ENCODE measurements at places on chromosomes 1 and 21.
A peak's percentile ranks its signal among the peaks of the same experiment; 100 is the strongest.

GRCh38 chr21:45108808-45109781, 34.7 kb downstream of the ADARB1 start:
- DNase-seq, result no peak

GRCh38 chr1:234696148-234696576, 86.2 kb upstream of the IRF2BP2 start:
- DNase-seq, result no peak

DNA sequence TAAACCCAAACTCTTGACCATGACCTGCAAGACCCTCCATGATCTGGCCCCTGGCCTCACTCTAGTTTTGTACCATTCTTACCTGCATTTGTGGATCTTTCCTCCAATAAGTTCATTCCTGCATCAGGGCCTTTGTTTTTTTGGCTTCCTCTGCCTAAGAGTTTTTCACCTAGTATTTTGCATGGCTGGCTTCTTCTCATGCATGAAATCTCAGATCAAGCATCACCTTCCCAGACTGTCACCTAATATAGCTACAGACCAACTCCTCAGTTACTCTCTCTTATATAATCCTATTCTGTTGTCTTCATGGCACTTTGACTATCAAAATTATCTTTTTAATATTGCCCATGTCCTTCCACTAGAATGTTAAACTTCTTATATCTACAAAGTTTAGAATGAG, 54.2 kb downstream of the BTBD8 start:
- DNase-seq, result no peak

- DNase-seq, result no peak
Measured at GRCh38 chr1:63991685-63992084, 211.7 kb upstream of the UBE2U start.

DNA sequence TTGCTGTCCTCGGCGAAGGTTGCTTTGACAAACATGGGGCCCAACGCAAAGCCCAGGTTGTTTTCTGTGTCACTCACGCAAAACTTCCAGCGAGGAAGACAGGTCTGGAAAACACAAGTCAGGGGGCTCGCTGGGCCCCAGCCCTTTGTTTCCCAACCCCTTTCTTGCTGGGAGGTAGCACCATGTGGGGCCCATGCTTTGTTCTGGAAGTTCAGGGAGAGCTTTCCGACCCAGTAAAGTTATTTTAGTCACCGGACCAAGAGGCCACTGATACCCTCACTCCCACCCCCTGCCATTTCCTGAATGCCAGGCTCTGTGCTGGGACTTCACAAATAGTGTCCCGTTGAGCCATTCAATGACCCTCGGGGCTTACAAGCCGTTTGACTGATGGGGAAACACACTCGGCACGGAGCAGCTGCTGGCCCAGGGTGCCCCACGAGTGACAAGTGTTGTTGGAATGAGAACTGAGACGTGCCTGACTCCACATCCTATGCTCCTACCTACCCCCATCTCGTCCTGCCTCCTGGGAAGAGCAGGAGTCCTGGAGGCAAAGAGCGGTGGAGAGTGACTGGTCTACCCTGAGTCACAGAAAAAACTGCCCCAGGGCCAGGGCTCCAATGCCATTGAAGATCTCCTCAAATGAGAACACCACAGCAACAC, 52.0 kb downstream of the ECE1 start:
- peak; percentile 53 for DNase-seq

DNA sequence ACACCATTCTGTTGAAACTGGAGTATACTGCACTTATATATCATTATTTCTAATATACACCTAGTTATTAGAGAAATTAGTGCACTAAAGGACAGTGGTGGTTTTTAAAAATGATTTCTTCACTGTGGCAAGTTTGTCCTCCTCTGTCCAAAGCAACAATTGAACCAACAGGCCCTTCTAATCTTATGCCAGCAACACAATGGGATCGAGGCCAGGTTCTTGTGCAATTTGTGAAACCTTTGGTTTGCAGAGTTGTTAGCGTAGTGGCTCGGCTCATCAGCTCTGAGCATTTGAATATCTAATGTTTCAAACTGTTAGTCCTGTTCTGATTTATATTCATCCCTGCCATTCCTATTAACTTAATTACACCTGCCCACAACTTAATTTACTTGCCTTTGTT, 9.9 kb upstream of the LRRC39 start:
- DNase-seq, result peak; percentile 24

GRCh38 chr21:45874716-45875415, 106.7 kb upstream of the COL6A1 start:
- peak; percentile 86 for DNase-seq

- no peak for DNase-seq
Measured at GRCh38 chr1:219928791-219929118, 398 bp upstream of the SLC30A10 start.

DNA sequence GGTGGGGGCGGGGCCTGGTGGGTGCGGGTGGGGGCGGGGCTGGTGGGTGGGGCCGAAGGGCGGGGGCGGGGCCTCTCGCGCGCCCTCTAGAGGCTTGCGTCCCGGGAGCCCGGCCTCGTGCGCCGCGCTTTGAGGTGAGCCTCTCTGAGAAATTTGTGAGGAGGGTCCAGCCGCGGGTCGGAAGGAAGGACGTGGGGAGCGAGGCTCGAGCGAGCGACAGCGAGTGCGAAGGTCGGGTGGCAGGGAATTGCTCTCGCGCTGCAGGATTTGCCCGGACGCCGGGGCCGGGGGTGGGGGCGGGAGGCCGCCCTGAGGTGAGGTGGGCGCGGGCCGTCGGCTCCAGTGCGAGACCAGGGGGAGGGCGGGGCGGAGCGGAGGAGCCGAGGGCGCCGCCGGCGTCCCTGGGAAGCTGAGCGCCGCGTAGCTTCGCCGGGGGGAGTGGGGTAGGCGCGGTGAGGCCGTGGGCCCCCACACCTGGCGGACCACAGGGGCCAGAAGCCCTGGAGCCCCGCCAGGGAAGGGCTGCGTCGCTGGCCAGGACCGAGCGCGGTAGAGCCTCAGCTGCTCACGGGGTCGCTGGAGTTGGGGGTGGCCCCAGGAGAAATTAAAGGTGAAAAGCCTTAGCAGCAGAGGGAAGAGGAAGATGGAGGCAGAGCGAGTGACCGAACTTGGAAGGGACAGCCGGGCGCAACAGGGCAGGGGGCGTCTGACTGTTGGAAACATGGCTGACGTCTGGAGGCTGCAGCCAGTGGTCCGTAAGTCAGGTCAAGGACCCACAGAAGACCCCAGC, 754 bp upstream of the LSS start:
- peak; percentile 62 for DNase-seq

GRCh38 chr1:231404318-231404717, 17.8 kb downstream of the EGLN1 start:
- no peak for DNase-seq

DNA sequence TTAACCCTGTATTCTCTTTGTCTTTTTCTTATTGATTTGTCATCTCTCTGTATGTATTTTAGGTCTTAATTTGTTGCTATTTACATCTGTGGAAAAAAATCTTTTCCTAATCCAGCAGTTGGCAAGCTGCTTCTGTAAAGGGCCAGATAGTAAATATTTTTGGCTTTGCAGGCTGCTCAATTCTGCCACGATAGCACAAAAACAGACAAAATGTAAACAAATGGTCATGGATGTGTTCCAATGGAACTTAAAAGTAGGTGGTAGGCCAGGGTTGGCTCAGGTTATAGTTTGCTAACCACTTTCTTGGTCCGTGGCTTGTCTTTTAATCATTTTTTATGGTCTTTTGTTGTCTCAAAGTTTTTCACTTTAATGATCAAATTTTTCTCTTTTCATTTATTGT, 371.8 kb downstream of the HHAT start:
- DNase-seq, result no peak

- DNase-seq, result no peak
Measured at GRCh38 chr1:150521196-150521968, 5.8 kb downstream of the FALEC start.

- DNase-seq, result no peak
Measured at GRCh38 chr1:155015527-155016230, 13.1 kb downstream of the ZBTB7B start.

- peak; percentile 40 for DNase-seq
Measured at GRCh38 chr1:219670426-219671149, 57.7 kb upstream of the ZC3H11B start.

DNA sequence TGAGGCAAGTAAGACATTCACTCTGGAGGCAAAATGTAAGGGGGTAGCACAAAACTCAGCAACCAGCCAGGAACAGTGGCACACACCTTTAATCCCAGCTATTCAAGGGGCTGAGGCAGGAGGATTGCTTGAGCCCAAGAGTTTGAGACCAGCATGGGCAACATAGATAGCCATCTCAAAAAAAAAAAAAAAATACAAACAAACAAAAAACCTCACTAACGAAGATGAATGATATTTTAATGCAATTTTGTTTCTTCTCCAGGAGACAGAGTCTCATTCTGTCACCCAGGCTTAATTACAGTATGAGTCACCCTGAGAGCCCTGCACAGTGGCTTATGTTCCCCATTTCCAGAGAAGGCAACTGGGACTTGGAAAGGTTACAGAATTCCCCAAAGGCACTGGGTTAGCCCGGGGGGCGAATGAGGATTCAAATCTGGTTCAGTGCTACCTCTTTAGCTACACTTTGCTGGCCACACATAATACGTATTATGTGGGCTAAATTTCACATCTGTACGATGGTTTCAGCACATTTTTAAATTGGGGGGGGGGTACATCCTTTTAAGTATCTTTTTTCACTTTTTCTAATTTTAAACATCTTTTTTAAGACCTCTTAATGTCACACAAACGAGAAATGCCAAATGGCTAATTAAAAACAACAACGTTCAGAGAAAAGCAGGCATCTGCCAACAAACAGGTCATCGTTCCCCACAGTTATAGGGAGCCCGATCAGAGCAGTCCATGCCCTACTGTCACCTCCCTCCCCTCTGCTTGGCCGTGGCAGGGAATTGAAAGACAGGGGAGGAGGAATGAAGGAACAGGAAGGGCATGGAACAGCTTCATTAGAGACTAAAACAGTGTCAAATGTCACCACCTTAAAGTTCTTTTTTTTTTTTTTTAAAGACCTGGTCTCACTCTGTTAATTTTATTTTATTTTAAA, 3.5 kb downstream of the CELA2A start:
- DNase-seq, result no peak

DNA sequence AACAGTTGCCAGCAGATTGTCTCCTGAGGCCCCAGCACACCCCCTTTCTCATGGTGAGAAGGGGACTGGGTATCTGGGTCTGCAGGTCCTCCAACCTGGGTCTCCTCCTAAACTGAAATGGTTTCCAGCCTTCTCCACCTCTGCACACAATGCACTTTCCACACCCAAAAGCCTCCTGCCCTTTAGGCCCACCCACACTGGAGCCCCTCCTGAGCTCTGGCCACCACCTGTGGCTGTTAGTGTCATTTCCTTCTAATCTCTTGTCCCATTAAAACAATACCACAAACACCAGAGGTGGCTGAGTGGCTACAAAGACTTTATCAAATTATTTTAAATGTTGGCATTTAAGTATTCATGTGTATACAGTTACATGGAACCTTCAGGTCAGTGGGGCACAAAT, 11.5 kb downstream of the GPR3 start:
- no peak for DNase-seq

GRCh38 chr21:39120876-39121599, 62.2 kb downstream of the PSMG1 start:
- DNase-seq, result no peak

- peak; percentile 75 for DNase-seq
Measured at GRCh38 chr1:156104861-156105832, 9.4 kb upstream of the LMNA start.

DNA sequence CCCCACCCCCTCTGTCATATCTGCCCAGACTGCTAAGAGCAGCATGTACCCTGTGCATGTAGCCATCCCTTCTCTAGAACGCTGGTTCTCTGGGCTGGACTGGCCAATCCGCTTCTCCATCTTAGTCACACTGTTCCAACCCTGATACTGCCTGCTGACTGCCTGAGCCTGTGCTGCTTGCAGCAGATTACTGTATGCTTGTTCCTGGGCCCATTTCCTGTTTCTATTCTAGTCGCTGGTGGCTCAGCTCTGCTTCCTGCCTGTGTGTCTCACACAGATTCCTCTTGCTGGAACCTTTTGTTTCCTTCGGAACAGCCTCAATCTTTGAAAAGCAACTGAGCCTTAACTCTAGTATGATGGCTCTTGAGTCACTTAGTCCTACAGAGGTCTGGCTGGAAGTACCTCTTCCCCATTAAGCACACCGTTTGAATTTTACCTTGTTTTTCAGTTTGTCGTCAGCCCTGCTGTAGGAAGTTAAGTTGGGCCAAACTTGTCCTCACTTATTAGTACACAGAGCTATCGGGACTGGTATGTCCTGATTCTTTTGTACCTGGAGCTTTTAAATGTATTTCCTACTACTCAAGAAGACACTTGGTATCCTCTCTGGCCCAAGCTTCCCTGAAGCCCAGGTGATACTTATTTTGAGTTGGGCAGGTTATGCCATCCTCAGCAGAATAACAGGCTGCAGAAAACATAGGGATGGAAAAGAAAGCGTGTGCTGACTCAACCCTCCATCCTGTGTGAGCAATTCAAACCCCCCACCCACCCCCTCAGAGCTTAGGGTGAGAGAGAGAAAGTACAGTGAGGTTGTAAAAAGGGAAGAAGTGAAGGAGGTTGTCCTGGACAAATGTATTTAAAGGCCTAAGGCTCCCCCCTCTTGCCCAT, 43.4 kb upstream of the PIGV start:
- peak; percentile 38 for DNase-seq

DNA sequence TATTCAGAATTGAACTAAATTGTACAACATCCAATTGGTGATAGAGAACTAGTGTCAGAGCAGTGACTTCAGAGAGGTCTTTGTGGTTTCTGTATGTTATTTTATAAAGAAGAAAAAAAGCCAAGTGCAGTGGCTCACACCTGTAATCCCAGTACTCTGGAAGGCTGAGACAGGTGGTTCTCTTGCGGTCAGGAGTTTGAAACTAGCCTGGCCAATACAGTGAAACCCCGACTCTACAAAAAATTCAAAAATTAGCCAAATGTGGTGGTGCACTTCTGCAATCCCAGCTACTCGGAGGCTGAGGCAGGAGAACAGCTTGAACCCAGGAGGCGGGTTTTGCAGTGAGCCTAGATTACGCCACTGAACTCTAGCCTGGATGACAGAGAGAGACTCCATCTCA, 90.7 kb downstream of the ASH1L start:
- DNase-seq, result no peak

DNA sequence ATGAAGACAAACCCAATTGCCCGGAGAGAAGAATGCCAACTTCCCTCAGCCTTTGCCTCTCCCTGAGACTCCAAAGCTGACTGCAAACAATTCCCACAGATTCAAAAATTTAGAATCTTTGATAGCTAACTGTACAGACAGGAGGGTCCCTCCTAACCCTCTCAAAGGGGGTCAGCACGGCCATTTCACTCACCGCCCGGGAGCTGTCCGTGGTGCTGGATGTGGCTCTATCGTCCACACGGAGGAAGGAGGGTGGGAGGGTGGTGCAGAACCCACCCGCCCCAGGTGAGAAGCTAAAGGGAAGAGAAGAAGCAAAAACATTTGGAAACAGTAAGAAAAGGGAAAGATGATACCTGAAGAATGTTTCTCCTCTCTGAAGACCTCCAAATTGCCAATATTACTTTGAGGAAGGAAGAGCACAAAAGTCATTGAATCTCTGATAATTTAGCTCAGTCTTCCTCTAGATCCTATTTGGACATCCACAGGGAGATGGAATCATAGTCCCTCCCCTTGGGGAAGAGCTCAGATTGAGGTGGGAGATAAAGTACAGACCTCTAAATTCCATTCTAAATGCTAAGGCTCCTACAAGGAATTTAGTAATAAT, 45.6 kb downstream of the RHBG start:
- DNase-seq, result peak; percentile 27

- DNase-seq, result peak; percentile 93
Measured at GRCh38 chr1:64136752-64137411, 66.5 kb upstream of the UBE2U start.

GRCh38 chr1:237858992-237859391, 31.7 kb downstream of the ZP4 start:
- DNase-seq, result no peak

Data from tongue (tissue), 3 donors.